ENCODE measurements at places on chromosomes 3 and 15. TPM values are rescaled to one million over a fixed set of nuclear protein-coding genes. Genes with fewer than 3 reads are reported as not detected.

DNA sequence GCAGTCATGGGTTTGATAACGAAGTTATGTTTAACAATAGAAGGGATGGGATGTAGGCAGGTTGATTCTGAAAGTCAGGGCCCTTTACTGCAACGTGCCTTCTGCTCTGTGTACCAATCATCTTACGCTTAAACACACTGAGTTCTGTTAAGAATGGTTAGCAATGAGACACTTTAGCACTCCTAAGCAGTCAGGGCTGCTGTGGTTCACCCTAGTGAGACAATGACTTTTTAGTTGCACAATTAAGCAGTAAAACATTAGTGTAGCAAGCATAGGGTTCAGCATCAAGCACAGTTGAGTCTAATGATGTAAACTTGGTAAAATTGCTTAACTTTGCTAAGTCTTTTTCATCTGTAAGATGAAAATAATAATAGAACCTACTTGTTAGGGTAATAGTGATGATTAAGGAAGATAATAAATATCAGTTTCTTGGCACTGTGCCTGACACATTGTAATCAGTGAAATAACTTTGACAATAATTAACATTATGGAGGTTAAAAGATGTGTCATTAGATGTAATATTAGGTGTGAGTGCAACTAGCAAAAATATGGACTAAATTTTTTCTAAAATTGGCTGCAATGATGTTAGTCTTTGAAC lies 484.2 kb upstream of the THBS1 start:
- H3K4me1 ChIP-seq: no peaks in the 10 kb centered on the region
- H3K27me3 ChIP-seq: no peaks in the 10 kb centered on the region
- no peak overlapping the region for H3K4me3 ChIP-seq
- no peak overlapping the region for H3K27ac ChIP-seq

GRCh38 chr3:24899901-24900603 lies 405.4 kb upstream of the THRB start:
- no peak for DNase-seq
- H3K36me3 ChIP-seq: no peaks in the 10 kb centered on the region
- no peaks in the 10 kb centered on the region for H3K27me3 ChIP-seq
- H3K4me3 ChIP-seq: no peak overlapping the region
- no peaks in the 10 kb centered on the region for H3K4me1 ChIP-seq

DNA sequence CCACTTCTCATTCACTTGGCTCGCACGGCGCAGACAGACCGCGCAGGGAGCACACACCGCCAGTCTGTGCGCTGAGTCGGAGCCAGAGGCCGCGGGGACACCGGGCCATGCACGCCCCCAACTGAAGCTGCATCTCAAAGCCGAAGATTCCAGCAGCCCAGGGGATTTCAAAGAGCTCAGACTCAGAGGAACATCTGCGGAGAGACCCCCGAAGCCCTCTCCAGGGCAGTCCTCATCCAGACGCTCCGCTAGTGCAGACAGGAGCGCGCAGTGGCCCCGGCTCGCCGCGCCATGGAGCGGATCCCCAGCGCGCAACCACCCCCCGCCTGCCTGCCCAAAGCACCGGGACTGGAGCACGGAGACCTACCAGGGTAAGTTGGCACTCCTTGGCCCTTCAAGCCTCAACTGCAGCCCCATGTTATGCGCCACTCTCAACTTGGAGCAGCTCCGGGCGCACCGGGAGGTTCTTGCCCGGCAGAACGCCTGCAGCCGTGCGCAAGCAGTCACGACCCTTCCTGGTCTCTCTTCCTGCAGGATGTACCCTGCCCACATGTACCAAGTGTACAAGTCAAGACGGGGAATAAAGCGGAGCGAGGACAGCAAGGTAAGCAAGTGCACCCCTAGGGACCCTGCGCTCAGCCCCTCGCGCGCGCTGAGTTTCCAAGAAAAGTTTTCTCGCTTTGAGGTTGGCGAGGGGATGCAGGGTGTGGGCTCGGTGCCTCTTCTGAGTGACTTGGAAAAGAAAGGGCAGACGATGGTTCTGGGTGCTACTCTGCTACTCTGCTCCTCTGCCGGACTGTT lies at the start of gene BHLHE40:
Gene BHLHE40, plus strand, starts transcription at position 10 of the 801 bp plus-strand sequence. Its CDS starts 282 bp downstream, at position 292.
- H3K4me3 ChIP-seq: peak within 1 kb of the TSS; percentile 99
- H3K27me3 ChIP-seq: peaks cover 19% of the 10 kb centered on the region
- H3K4me1 ChIP-seq: peaks cover 32% of the 10 kb centered on the region
- peak within 1 kb of the TSS; percentile 100 for H3K27ac ChIP-seq
- DNase-seq: no peak

DNA sequence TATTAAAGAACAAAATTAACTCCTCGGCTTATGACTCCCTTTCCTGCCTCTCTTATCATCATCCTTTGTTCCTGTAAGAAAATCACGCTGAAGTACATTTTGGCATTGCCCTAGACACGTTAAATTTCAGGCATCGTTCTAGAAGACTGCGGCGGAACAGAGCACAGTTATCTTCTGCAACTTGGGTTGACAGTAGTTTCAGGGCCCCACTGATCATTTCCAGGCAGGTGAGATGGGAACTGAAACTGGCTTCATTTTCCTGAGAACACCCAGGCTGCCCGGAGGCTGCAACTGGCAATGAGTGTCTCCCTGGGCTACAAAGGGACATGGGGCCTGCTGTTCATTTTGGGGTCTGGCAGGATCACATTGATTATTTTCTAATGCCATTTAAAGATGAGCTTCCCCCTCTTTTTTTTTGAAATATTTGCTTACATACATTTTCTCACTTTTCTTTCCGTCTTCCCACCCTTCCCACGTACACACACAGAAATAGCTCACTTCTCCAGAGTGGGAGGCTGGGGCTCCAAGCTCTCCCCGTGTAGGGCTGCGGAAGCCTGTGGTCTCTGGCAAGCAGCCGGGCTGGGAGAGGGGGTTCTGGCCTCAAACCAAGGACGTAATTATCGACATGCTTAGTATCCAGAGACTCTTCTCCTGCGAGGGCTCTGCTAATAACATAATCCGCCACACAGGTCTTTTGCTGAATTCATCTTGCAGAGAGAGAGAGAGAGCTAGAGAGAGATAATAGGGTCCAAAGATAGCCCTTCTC lies 267.4 kb downstream of the ABHD5 start:
- H3K27ac ChIP-seq: no peak overlapping the region
- H3K4me3 ChIP-seq: no peak overlapping the region
- H3K27me3 ChIP-seq: no peaks in the 10 kb centered on the region
- H3K4me1 ChIP-seq: no peaks in the 10 kb centered on the region
- DNase-seq: no peak
- no peaks in the 10 kb centered on the region for H3K36me3 ChIP-seq

- no peaks in the 10 kb centered on the region for H3K27me3 ChIP-seq
- H3K4me3 ChIP-seq: no peak overlapping the region
- H3K36me3 ChIP-seq: no peaks in the 10 kb centered on the region
- no peak for DNase-seq
Observed at GRCh38 chr3:125589547-125590122, 5.7 kb downstream of the OSBPL11 start.

GRCh38 chr15:31447931-31448634 lies 121.4 kb downstream of the KLF13 start:
- H3K27ac ChIP-seq: no peak overlapping the region
- H3K4me3 ChIP-seq: no peak overlapping the region
- H3K27me3 ChIP-seq: no peaks in the 10 kb centered on the region
- H3K36me3 ChIP-seq: no peaks in the 10 kb centered on the region
- no peaks in the 10 kb centered on the region for H3K4me1 ChIP-seq

GRCh38 chr15:64925335-64926330 lies 13.9 kb downstream of the ANKDD1A start:
- H3K27ac ChIP-seq: no peak overlapping the region
- H3K27me3 ChIP-seq: no peaks in the 10 kb centered on the region
- no peak for DNase-seq
- peaks cover 3% of the 10 kb centered on the region for H3K4me1 ChIP-seq
- H3K36me3 ChIP-seq: no peaks in the 10 kb centered on the region
- no peak overlapping the region for H3K4me3 ChIP-seq

ANKUB1 gene
- polyA plus RNA-seq: 1.4 TPM

THAP10 gene
- polyA plus RNA-seq: 1.2 TPM

GOLGA8T gene
- polyA plus RNA-seq: not detected
